ENCODE measurements at places on chromosomes 1 and 21.

GRCh38 chr1:54375712-54376429 is 30.3 kb downstream of the SSBP3 start:
- no peak for DNase-seq

- no peak for DNase-seq
Observed at GRCh38 chr21:39631842-39632562, 19.3 kb downstream of the B3GALT5 start.

GRCh38 chr21:38159355-38159754 is 97.4 kb upstream of the KCNJ15 start:
- DNase-seq = peak; percentile 22

DNA sequence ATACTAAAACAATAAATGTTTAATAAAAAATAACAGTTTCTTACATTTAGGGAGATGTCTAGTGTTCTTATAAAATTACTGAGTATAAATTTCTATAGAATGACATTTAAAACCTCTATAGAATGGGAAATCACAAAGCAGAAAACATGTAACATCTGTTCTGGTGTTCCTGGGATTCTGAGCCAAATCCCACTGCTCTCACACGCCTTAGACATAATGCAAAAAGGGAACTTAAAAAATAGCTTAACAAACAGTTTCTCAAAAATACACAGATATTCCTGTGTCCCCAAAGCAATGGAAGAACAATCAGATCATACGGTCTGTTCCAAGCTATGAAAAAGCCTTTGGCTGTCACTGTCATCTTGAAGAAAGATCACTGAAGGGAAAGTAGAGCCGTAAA is 27.0 kb upstream of the ZNF124 start:
- DNase-seq = no peak

DNA sequence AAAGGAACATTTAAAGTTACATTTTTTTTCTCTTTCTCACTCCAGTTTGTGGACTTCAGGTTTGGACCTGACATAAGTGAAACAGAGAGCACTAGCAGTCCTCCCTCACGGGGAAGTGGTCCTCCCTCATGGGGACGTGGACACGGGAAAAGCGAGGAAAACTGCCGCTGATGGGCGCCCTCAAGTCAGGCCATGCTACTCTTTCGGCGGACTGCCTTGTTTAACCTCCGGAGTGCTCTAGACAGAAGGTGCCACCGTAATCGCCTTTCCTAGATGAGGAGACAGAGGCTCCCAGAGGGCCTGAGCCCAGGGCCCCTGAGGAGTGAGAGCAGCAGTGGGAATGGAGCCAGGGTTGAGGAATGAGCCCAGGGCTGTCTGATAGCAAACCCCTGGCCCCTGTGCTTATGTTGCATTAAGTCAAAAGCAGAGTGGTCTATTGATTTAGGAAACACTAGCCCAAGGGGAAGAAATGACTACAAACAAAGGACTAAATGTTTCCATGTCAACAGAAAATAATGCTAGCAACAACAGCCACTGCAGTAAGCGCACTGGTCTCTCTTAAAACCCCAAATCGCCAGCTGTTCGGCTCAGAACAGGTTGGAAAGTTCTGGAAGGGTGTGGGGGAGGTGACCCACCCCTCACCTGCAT is 84.1 kb downstream of the DMRTB1 start:
- DNase-seq = no peak

- DNase-seq = no peak
Observed at GRCh38 chr1:16198444-16199156, 13.9 kb downstream of the ARHGEF19 start.

- no peak for DNase-seq
Observed at GRCh38 chr1:68188060-68188538, 44.2 kb downstream of the WLS start.

GRCh38 chr1:216178281-216178680 is 245.0 kb downstream of the USH2A start:
- no peak for DNase-seq

GRCh38 chr1:174795806-174796205 is 203.9 kb upstream of the CACYBP start:
- DNase-seq = no peak

GRCh38 chr1:246921481-246921880 is 10.3 kb downstream of the AHCTF1 start:
- DNase-seq = no peak

DNA sequence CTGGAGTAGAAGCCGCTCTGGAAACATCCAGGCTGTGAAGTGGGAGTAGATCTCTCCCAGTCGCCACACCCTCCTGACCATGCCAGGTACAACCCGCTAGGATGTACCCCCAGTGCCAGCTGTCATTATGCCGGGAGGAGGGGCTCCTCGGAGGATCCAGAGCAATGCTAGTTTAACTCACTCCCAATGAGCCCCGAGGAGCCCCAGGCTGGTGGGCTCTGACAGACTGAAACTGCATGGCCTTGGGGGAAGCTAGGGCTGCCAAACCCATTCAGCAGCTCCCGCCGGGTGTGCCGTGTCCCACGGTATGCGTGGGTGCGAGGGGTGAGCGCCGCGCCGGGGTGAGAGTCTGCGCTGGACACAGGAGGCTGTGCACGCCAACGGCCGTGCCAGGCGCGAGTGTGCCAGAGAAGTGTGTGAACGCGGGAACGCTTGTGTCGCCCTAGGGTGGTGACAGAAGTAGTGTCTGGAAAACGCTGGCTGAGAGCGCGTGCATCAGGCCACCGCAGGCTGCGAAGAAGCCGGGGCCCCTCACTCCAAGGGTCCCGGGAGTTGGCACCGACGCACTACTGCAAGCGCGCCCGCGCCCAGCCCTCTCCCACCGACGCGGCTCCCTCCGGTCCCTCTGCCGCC is 177.1 kb upstream of the EDN2 start:
- DNase-seq = no peak

GRCh38 chr1:205988585-205988995 is 14.6 kb downstream of the RAB7B start:
- DNase-seq = no peak

DNA sequence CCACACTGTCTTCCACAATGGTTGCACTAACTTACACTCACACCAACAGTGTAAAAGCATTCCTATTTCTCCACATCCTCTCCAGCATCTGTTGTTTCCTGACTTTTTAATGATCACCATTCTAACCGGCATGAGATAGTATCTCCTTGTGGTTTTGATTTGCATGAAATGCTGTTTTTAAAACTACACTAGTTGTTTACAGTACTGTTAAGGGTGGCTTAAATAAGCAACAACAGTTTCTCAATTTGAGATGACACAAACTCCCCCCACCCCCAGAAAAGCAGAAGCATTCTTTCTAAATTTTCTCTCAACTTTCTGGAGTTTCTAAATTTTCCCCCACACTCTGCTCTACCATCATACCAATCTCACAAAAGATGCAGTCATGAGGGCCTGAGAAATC is 7.1 kb upstream of the SLAMF7 start:
- no peak for DNase-seq

- no peak for DNase-seq
Observed at GRCh38 chr1:235030919-235031596, 97.6 kb downstream of the TOMM20 start.

DNA sequence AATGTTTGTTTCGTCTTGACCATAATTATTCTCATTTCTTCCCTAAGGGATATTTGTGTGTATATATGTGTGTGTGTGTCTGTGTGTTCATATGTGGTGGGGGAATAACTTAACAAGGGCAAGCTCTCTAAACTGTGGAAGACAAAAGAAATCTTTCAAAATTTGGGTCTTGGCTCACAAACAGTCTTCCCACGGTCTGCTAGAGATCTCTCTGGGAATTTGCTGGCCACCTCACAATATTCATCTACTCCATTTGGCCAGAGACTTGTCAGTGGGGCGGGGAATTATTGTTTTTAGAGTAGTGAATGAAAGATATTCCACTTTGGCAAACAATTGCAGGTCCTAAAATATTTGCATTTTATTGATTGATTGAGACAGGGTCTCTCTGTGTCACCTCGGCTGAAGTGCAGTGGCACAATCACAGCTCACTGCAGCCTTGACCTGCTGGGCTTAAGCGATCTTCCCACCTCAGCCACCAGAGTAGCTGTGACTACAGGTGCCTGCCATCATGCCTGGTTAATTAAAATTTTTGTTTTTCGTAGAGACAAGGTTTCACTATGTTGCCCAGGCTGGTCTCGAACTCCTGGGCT is 8.0 kb upstream of the EIF2B3 start:
- no peak for DNase-seq

- no peak for DNase-seq
Observed at GRCh38 chr1:68270951-68271350, 38.6 kb upstream of the WLS start.

DNA sequence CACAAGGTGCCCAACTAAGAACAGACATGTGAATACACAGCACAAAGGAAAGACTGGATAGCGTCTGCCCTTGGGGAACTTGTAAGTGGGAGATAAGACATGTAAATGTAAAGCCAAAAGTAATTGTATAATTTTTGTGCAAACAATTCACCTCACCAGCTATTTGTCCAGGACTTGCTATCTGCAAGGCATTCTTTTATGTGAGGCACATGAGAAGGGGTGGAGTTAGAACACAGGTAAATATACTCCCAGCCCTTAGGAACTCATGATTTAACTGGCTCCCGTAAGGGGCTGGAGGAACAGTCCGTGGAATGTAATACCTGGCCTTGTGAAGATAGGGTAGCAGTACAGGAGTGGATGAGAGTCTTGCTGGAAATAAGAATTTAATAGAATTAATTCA is 61.3 kb downstream of the CDK18 start:
- no peak for DNase-seq

DNA sequence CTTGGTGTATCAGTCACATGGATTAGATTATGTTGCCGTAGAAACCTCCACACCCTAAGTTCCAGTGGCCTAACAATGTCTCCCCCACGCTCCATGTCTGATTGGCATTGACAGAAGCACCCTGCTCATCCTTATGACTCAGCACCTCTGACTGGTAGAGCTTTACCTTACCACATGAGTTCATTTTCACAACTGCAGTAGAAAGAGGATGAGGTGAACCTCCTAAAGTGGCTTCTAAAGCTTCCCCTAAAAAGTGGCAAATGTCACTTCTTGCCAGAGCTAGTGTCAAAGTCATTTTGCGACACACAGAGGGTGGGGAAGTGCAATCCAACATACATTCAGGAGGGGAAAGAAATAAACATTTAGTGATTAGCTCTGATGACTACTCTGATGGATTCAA is 30.6 kb upstream of the LYPD8 start:
- DNase-seq = no peak

DNA sequence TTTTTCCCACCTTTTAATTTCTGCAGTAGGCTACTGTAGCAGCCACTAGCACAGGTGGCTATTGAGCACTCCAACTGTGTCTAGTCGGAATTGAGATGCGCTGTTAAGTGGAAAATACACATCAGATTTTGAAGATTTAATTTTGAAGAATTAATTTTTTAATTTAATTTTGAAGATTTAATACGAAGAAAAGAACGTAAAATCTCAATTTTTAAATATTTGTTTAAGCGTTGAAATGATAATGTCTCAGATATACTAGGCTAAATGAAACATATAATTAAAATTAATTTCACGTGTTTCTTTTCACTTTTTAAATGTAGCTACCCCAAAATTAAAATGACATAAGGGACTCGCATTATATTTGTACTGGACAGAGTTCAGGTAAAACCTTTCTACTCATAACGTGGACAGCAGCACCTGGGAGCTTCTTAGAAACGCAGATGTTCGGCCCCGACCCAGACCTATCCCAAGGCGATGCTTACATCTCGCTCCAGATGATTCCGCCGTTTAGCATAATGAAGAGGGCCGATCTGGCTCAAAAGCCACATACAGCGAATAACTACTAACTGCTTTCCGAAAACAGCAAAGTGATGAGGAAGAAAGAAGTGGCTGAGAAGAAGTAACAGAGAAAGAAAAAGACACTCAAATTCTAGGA is 717 bp downstream of the CRYZL1 start:
- DNase-seq = no peak

- DNase-seq = no peak
Observed at GRCh38 chr1:5967351-5968160, 24.7 kb downstream of the NPHP4 start.

DNA sequence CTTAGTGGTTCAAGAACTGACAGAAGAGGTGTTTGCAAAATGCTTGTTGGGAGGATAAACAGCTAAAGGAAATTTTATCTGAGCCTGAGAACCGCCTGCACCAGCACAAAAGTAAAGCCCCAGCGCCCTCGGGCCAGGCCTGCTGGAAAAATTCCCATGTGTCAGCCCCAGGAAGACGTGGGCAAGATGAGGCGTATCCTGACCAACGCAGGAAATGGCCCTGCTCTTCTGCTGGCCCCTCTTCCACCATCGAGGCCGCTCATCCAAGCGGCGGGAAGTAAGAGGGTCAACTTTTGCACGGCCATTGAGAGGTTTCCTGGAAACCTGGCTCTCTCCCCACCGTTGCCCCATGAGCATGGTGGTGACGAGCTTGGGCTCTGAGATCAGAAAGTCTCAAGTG is 39.6 kb downstream of the LRRC3 start:
- no peak for DNase-seq

DNA sequence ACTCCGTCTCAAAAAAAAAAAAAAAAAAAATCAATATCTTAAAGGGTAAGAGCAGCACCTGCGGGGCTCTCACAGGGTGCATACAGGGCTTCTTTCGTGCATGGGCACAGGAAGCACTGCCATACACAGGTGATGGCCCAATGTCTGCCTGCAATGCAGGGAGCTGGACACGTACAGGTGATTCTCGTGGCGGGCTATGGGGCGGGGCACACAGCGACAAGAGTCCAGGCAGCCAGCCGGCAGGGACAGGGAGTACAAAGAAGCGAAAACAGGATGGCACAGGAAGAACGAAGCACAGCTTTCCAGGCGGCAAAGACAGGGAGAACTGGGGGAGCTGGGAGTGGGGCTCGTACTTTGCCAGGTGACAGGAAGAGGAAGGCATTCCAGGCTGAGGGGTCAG is 1.6 kb downstream of the KIF17 start:
- no peak for DNase-seq

DNA sequence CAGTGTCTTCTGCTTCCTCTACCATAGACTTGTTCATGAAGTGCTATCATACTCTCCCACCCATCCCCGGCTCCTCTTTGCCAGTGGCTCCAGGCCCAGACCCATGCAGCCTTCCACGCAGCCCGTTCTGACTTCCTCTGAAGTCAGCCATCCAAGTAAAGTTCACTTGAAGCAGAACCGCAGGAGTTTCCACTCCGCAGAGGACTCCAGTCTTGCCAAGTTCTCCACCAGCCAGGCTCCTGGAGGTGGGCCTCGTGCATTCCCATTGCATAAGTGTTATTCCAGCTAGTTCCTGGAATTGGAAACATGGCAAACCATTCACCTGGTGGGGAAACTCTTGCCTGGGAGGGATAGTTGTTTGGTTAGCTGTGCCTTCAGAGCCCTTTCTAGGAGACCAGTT is 185.1 kb downstream of the PLPP3 start:
- no peak for DNase-seq

DNA sequence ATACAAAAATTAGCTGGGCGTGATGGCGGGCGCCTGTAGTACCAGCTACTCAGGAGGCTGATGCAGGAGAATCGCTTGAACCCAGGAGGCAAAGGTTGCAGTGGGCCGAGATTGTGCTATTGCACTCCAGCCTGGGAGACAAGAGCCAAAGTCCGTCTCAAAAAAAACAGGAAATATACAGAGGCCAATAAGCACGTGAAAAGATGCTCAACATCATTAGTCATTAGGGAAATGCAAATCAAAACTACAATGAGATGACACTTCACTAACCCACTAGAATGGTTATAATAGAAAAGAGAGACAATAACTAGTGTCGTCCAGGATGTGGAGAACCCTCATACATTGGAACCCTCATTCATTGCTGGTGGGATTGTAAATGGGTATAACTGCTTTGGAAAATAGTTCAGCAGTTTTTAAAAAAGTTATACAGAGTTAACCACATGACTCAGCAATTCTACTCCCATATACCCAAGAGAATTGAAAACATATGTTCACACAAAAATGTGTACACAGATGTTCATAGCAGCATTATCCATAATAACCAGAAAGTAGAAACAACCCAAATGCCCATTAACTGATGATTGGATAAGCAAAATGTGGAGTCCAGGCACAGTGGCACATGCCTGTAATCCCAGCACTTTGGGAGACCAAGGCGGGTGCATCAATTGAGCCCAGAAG is 6.4 kb upstream of the E2F2 start:
- DNase-seq = no peak

Data from GM12891 (cell line).